KBM-7 (cell line): ENCODE measurements at places on chromosomes 1 and 21.

GRCh38 chr1:53393325-53393792 is 65.5 kb upstream of the LRP8 start:
- DNase-seq, result peak; percentile 78

DNA sequence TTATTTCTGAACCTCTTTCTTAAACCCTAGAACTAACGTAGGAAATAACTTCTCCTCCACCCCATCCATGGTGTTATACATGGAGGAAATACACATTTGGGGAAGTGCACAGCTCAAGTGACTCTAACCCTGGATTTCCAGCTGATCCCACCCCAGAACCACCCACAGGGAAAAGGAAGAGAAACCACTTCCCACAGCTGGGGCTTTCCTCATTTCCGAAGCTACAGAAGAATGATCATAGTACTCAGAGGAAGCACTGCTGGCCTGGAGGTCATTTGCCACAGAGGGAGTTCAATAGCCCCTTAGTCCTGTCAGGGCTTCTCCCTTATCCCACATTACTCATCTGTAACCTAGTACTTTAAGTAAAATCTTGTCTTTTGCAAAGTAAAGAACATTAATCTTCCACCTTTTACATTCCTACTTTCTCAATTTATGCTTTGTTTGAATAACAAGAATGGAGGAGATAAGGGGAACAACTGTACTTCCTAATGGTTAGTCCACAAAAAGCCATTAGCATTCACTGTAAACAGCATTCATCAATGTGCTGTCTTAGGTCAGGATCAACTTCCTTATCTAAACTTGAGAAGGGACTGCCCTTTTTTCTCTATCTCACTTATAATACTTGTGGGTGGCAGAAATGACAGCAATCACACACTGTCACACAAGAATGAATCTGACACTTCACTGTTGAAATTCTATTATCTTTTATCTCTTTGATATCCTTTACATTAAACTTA is 63.0 kb upstream of the RGS1 start:
- peak; percentile 37 for DNase-seq

GRCh38 chr1:39381839-39382238 is 109.6 kb upstream of the BMP8A start:
- no peak for DNase-seq

- no peak for DNase-seq
Measured at GRCh38 chr1:233248014-233248413, 47.5 kb downstream of the PCNX2 start.

DNA sequence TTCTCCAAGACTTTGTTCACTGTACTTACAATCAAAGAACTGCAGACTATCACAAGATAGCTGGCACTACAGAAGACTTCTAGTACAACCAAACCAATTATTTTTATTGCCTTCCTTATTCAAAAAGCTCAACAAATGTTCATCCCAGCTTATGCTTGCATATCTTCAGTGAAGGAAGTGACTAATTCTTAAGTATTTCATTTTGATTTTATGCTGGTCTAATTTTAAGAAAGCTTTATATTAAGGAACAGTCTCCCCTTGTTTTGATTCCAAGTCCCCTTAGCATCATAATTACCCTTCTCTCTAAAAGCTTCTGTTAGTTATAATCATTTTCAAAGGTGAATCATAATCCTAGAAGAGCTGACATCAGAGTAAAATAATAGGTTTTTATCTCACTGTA is 132.9 kb downstream of the LRRIQ3 start:
- no peak for DNase-seq

- DNase-seq, result no peak
Measured at GRCh38 chr21:27094184-27094948, 127.5 kb upstream of the ADAMTS5 start.
